ENCODE measurements at places on chromosomes 3 and 15.
A peak's percentile ranks its signal among the peaks of the same experiment; 100 is the strongest.

- no peak for DNase-seq
Measured at GRCh38 chr3:39086144-39086543, 21.3 kb downstream of the GORASP1 start.

DNA sequence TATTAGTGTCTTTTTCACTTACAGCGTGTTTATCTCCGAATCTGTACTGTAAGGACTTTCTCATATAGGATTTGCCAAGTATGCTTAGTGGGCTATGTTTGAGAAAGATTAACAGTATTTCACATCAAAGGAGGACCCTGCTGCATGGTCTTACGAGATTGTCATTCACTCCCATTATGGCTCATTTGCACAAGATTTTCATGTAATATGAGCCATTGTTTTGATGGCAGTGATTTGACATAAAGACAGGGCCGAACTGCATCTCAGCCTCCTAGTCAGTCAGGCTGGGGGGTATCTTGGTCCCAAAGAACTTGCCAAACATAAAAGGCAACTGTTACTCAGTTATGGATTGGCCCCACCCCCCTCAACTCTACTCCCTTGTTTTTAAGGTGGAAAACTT lies 205.9 kb downstream of the ZIC1 start:
- DNase-seq = no peak

GRCh38 chr15:26790118-26790517 lies 17.3 kb upstream of the GABRB3 start:
- no peak for DNase-seq

- no peak for DNase-seq
Measured at GRCh38 chr3:57383838-57384237, 91.4 kb upstream of the ASB14 start.

DNA sequence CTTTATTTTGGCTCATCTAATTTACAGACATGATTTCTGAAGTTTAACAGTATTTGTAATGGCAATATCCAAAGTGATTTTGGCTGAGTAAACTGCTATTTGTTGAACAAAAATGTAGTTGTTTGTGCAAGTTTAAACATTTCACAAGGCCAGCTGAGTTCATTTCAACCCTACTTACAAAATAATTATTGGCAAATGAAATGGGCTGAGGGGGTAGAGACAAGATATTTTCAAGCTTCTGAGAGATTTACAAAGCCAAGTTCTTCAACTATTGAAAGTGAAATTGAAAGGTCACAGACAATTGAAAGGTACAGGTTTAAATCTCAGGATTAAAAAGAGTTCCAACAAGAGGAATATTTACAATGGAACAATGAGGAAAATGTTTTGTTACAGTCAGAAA lies 77.1 kb downstream of the DUT start:
- no peak for DNase-seq

DNA sequence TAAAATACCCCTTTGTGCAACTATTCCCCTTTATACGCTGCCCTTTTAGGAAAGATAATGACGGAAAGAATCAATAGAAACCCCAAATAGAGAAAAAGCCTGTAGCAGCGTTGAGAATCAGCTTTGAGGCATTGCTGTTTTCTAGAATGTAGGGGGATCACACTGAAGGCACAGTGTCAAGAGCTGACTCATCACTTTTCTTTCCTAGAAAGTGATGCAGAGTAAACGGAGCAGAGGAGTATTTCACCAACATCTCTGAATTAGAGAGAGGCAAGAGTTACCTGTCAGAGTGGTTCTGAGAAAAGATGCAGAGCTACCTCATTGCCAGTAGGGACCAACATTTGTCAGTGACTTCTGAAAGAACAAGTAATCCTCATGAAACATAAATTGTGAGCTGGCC lies 269.8 kb upstream of the TMC3 start:
- no peak for DNase-seq

DNA sequence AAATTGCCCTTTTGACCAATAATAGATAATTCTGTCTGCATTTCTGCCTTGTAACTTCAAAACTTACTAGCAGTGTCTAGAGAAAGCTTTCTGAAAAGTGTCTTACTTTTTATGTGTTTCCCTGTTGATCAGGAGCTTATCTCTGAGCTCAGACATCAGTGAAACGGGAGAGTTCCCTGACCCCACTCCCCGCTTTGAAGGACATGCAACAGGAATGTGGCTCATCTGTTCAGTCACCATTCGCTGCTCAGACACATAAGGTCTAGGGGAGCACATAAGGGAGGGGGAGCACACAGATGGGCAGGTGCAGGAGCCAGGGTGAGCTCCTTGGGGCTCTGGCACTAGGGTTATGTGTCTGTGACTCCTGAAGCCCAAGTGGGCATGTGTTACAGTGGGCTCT lies 205.0 kb downstream of the FEZF2 start:
- no peak for DNase-seq

GRCh38 chr15:40766906-40767837 lies 2.6 kb upstream of the C15orf62 start:
- DNase-seq = no peak

DNA sequence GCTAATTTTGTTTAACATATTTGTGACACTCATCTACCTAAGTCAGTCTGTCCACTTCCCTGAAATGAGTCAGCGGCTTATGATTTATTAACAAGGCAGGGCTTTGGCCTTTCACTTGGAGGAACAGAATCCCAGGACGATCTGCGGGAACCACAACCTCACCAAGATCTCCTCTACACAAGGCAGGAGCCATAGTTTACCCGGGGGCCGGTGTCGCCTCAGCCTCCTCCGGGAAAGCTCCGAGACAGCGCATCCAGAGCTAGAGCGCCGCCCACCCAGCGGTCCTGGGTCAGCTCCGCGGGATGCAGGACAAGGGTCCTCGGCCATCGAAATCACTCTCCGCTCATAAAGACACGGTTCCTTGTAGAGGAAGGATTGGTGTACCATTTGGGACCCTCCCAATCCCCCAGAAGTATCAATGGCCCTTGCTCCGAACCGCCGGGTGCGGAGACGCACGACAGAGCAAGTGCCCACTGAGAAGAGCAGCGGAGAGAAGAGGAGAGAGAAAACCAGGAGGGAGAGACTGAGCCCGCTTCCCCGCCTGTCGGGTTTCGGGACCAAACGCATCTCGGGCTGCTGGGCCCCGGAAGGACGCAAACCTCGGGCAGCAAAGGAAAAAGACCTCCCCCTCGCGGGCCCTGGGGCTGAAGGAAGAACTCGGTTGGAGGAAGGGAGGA lies 13.1 kb upstream of the ALCAM start:
- peak; percentile 54 for DNase-seq

DNA sequence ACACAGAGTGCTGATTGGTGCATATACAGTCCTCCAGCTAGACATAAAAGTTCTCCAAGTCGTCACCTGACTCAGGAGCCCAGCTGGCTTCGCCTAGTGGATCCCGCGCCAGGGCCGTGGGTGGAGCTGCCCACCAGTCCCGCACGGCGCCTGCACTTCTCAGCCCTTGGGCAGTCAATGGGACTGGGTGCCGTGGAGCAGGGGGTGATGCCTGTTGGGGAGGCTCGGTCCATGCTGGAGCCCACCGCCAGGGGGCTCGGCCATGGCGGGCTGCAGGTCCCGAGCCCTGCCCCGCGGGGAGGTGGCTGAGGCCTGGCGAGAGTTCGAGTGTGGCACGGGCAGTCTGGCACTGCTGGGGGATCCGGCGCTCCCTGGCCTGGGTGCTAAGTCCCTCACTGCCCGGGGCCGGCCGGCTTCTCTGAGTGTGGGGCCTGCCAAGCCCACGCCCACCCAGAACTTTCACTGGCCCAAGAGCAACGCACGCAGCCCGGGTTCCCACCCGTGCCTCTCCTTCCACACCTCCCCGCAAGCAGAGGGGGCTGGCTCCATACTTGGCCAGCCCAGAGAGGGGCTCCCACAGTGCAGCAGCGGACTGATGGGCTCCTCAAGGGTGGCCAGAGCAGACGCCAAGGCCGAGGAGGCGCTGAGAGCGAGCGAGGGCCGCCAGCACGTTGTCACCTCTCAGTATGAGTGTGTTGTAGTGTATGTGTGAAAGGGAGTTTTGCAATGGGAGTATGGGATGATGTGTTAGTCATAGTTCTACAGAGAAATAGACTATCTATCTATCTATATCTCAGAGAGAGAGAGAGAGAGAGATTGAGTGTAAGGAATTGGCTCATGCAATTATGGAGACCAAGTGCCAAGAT lies 69.0 kb downstream of the UBE2E2 start:
- no peak for DNase-seq

DNA sequence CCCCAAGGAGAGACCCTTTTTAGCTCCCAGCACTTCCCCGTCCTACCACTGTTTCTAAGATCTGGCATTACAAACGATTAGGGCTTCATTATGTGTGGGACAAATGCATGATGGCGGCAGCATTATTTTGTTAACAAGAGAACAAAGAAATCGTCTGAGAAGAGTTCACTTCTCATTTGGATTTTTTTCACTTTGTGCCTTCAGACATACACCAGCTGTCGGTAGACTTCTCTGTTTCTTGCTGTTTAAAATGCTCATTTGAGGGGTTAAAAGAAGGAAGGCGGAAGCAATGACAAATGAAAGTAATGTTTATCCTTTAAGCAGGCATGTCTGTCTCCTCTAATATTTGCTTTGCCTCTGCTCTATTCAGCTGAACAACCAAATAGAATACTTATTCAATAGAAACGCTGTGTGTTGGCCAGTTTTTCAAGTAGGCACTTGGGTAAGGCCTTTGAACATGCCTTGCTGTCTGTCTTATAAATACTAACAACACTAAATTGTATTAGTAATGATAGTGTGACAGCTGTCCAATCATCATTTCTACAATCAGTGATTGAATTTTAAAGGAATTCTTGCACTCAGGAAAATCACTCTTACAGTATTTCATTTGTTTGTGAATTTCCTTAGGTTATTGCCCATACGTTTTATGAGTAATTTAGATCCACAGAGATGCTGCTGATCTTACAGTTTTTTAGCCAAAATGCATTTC lies 382.4 kb downstream of the IL5RA start:
- DNase-seq = peak; percentile 37

DNA sequence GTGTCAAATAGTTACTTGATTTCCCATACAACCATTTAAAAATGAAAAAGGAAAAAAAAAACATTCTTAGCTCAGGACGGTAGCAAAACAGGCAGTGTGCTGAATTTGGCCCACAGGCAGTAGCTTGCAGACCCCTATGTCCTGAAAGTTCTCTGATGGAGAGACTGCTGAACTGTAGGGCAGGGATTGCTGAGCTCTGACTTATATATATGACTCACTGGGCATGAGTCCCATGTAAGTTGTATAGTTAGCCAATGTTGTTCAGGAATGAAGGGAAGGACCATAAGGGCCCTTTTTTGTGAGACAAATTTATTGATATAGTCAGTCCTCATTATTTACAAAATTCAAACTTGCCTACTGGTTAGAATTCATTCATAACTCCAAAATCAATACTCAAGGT lies 36.9 kb upstream of the FRMD4B start:
- DNase-seq = no peak

DNA sequence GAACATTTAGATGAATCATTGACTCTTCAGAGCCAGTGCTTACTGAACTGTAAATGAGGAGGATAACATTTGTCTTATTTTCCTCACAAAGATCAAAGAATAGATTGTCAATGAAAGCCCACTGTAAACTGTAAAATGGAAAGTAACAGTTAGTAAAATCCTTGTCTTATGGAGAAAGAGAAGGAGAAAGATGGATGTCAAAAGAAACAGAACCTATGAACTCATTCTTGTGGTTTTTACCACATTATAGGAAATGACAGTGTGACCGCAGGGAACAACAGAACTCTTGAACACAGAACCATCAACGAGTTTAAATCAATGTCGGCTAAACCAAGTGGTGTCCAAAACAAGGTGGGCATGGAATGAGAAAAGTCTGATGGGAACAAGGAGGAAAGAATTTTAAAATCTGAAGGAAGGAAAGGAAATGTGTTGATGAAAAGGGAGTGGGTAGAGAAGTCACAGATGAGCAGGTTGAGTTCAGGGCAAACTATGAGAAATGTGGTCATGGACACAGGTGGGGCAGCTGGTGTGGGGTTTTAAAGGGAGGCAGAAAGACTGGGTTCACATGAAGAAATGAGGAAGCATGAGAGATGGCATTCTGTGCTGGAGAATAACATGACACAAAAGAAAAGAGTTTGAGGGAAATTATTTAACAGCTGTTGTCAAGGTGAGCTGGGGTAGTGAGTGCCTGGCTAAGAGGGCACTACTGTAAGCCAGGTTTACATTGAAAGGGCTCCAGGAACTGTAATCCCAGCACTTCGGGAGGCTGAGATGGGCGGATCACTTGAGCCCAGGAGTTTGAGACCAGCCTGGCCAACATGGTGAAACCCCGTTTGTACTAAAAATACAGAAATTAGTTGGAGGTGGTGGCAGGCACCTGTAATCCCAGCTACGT lies 42.4 kb upstream of the ETV5 start:
- DNase-seq = no peak

DNA sequence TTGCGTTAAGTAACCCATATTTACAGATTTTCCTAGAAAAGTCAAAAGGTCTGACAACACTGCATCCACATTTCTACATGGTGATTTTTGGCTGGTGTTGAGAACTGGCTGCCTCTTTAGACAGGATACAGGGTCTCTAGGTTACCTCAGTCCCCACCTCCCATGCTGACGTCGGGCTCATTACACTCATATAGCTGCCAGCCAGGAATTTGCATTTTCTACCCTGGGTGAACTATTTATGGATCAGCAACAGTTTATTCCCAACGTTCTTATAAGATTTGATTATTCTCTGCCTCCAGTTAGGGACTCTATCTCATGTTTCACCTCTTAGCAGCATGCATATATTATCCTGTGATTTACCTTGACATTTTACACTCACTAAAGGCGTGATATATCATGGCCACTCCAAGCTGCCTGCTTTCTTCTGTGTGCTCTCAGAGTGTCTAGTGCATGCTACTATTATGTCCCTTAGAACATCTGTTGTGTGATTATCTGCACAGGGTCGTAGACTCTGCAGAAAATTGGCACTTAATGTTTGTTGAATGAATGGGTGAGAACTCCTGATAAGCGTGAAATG lies 49.0 kb downstream of the CLDN11 start:
- DNase-seq = no peak

DNA sequence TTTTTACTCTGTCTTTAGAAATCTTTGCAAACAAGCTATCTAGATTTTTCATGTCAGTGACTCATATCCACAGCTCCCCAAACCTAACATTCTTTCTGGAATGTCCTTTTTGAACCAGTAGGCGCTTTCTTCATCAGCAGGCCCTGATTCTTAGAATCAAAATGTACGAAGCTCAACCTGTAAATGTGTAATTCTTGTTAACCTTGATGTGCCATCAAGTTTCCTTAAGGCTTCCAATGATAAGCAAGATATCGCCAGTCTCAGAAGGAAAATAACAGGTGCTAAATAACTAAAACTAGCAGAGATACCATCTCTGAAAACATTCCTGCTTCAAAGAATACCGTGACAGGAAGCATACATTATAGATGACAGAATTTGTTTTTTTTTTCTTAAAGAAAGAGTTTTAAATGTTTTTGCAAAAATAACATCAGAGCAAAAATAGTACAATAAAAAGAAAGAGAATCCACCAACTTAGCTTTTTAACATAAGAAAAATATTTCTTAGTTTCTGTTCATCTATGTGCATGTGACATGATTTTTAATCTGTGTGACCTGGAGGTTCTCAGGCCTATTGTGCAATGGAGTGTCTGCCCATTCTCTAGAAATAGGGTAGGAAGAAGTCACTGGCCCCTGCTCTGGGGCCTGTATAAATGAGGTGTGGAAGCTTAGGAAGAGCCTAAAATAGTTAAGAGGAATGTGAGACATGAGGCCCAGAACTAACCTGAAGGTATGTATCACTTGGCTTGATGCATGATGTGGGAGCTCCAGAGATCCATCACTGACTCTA lies 14.7 kb upstream of the SECISBP2L start:
- DNase-seq = no peak

Data from neural progenitor cell (in vitro differentiated cells).